Spleen (tissue), 13 donors: ENCODE measurements at places on chromosomes 13 and 19. TPM values are rescaled to one million over a fixed set of nuclear protein-coding genes. Genes with fewer than 3 reads are reported as not detected.
A peak's percentile ranks its signal among the peaks of the same experiment; 100 is the strongest.

F2RL3 gene
- total RNA-seq, result 1.2 TPM

COMP gene
- total RNA-seq, result not detected

- H3K27me3 ChIP-seq, result no peaks in the 10 kb centered on the region
- no peaks in the 10 kb centered on the region for H3K4me1 ChIP-seq
- H3K36me3 ChIP-seq, result no peaks in the 10 kb centered on the region
- H3K4me3 ChIP-seq, result no peak overlapping the region
- H3K27ac ChIP-seq, result no peak overlapping the region
Observed at GRCh38 chr13:91664039-91664438, 265.6 kb downstream of the GPC5 start.

- H3K27ac ChIP-seq, result no peak overlapping the region
- H3K4me1 ChIP-seq, result peaks cover 6% of the 10 kb centered on the region
- peaks cover 97% of the 10 kb centered on the region for H3K27me3 ChIP-seq
- H3K4me3 ChIP-seq, result no peak overlapping the region
- DNase-seq, result peak; percentile 94
Observed at GRCh38 chr19:47436712-47437401, 17.5 kb upstream of the MEIS3 start.
